CD4-positive, alpha-beta T cell treated with Interleukin-12 subunit alpha and Interleukin-12 subunit beta, for 1 hour (primary cell): ENCODE measurements at places on chromosomes 2 and 18.

DNA sequence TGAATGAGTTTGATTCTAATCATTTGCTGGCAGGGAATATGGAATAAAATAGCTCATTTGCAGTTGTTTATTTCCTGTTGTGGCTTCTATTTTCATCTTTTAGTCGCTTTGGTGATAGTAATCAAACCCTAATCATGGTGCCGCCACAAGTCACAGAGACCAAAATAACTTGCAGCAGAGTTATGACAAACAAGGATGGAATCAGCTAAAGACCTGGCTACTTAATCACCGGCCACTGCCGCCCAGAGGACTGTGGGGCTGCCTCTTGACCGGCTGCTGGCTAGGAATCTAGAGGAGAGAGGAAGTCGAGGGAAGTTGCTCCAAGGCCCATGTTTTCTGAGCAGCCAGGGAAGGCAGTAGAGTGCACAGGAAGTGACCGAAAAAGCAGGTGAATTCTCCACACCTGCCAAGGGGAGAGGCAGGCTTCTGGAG lies 5.1 kb upstream of the SMAD7 start:
- DNase-seq = peak; percentile 41

DNA sequence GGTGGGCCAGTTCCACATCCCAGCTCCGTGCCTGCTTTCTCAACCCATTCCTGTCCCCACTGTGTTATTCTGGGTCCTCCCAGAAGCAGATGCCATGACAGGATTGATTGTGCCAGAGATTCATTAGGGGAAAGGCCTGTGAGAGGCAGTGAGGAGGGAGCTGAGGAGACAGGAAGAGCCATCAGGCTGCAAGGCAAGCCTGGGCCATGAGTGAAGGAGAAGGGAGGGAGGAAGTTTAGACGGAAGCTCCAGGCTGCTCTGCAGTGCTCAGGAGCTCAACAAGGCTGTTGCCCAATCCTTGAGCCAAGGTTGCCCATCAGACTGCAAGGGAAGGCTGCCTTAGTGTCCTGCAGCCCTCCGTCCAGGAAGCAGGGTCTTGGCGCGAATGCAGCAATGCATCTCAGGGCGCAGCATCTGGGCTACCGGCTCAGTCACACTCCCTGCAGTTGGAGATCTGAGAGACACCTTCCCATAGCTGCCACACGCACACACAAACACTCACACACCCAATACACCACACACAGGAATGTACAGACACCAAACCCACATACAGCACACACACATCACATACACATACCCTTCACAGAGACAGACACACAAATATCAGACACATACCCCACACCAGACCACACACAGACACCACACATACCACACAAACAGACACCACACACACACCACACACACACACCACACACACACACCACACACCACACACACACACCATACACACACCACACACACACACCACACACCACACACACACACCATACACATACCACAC lies 139.5 kb upstream of the NDUFV2 start:
- no peak for DNase-seq

DNA sequence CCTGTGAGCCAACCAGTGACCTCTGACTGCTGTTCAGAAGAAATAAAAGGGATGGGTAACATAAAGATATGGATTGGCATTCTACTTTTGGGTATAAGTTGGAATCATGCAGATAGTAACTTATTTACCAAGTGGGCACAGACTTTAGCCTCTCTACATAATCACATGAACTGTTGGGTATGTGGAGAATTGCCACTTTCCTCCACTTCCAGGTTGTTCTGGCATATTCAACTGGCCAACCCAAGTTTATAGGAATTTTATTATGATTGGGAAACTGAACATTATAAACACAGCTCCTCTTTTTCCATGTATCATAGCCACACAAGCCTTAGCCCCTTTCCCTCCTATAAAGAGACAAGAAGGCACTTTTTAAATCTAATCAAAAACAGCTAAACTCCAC lies 179.3 kb downstream of the RNF152 start:
- no peak for DNase-seq

- no peak for DNase-seq
These were observed 107.6 kb upstream of the MAP3K20 start for GRCh38 chr2:172968061-172968469.

GRCh38 chr2:82000606-82001005 lies 1696.1 kb upstream of the LRRTM1 start:
- no peak for DNase-seq
